ENCODE measurements at places on chromosomes 2 and 18. TPM values are rescaled to one million over a fixed set of nuclear protein-coding genes. Genes with fewer than 3 reads are reported as not detected.

Gene RAD51AP2
- 0.13 TPM for total RNA-seq

Gene DSC1
- total RNA-seq = not detected

Gene GCKR
- total RNA-seq = not detected

DNA sequence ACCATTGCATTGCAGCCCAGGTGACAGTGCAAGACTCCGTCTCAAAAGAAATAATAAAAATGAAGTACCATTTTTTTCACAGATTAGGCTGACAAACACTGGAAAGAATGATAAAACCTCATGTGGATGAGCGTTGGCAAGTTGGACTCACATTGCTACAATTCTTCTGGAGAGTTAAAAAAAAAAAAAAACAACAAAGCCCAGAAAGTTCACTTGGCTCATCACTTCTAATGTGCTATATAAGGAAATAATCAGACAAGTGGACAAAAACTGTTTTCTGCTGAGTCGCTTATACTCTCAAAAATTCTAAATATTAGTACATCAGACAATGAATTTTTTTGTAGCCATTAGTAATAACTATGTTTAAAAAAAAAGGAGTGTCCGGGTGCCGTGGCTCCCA, 38.4 kb downstream of the PKP4 start:
- DNase-seq = no peak

DNA sequence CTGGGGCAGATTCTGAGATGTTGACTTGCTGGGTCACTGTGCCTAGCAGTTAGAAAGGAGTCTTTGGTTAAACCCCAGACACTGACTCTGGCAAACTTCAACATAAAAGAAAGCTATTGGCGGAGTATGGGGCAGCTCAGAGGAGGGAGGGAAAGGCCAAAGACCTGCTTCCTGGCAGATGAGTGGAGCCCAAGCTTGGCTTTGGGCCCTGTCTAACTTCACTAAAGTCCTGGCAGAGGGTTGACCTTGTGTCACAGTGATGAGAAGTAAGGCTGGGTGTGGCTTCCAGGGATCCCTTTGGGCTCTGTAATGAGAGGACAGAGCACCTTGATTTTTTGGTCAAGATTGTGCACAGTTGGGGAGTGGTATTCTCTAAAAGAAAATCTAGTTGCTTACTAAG, 129.8 kb upstream of the SEC11C start:
- no peak for DNase-seq

DNA sequence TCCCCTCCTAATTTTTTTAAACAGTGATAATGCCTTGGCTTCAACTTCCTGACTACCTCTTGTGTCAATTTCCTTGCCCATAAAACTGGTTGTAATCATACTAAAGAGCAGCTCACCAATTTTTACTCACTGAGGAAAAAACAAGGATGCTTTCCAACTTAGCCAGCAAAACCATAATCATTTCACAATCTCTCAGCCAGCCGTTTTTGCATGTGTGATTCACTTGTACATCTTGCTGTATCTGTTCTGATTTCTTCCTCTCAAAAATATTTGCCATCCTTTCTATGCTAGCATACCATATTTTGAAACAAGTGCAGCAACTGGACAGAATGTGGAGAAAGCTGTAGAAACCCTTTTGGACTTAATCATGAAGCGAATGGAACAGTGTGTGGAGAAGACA, 60.7 kb downstream of the RAB27B start:
- peak; percentile 35 for DNase-seq

GRCh38 chr2:9300214-9300613, 93.6 kb downstream of the ASAP2 start:
- peak; percentile 84 for DNase-seq

GRCh38 chr2:54642677-54643430, 80.6 kb upstream of the EML6 start:
- no peak for DNase-seq

- peak; percentile 88 for DNase-seq
These were observed 12.1 kb downstream of the TTL start for GRCh38 chr2:112493858-112494648.

Measured in bronchial epithelial cell (primary cell).